CD8-positive, alpha-beta memory T cell (primary cell): ENCODE measurements at places on chromosomes 7 and 10.

GRCh38 chr7:43522406-43523156 lies 60.3 kb upstream of the STK17A start:
- DNase-seq: no peak

GRCh38 chr10:30997536-30998235 lies 34.0 kb downstream of the ZNF438 start:
- DNase-seq: no peak

DNA sequence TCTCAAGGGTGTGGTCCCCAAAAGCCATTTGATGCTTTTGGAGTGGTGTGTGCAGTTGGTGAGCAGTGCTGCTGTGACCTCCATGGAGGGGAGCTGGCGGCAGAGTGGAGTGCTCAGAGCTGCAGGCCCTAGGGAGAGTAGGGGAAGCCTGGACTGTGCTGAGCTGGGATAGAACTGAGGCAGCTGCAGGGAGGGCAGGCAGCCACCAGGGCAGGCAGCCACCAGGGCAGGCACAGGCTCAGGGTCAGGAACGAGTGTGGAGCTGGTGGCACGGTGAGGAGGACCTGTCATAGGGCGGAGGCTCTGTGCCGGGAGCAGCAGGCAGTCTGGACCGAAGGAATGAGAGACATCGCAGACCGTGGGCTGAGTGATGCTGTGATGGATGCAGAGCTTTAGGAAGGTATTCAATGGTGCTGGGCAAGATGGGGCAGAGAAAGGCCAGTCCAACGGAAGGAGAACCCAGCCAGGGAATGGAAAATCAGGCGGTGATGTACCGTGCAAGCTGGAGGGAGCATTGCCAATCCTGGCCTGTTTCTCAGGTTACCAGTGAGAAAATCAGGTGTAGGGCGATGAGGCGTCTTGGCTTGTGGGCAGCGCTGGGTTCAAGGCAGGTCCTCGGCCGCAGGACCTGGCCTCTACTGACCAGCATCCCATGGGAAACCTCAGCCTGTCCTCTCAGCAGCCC lies 152.6 kb downstream of the CAMK1D start:
- no peak for DNase-seq

- DNase-seq: no peak
These were observed 11.8 kb downstream of the BZW2 start for GRCh38 chr7:16657656-16658279.

GRCh38 chr7:125908711-125909110 lies 979.1 kb upstream of the POT1 start:
- no peak for DNase-seq
